ENCODE measurements at places on chromosomes 12 and 14.
A peak's percentile ranks its signal among the peaks of the same experiment; 100 is the strongest.

- DNase-seq, result no peak
Observed at GRCh38 chr12:96221391-96221790, 27.2 kb downstream of the ELK3 start.

GRCh38 chr14:28744126-28744525, 22.5 kb upstream of the FOXG1 start:
- DNase-seq, result no peak

GRCh38 chr14:59189091-59189785, 771 bp downstream of the DAAM1 start:
- DNase-seq, result peak; percentile 46

- no peak for DNase-seq
Observed at GRCh38 chr12:93980711-93981110, 167.7 kb upstream of the PLXNC1 start.

GRCh38 chr12:84802161-84802560, 110.4 kb downstream of the SLC6A15 start:
- DNase-seq, result no peak

- no peak for DNase-seq
Observed at GRCh38 chr14:92199763-92200162, 78.0 kb downstream of the CPSF2 start.

GRCh38 chr12:15806826-15807225, 17.6 kb upstream of the EPS8 start:
- DNase-seq, result no peak

DNA sequence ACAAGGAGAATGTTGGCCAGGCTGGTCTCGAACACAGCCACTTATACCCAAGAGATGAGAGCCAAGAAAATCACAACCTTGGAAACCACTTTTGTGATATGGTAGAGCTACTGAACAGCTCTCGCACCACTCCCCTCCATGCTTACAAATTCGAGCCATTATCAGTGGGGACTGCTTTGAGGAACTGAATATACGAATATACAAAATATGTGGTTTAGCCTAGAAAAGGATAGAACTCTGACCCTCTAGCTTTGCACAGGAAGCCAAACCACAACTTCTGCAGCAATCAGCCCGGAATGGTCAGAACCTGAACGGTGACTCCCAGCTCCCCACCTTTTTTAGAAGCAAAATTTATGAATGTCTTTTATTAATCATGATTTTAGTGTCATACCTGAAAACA, 129.8 kb upstream of the TMEM132C start:
- DNase-seq, result no peak

GRCh38 chr14:103653805-103654204, 24.8 kb downstream of the KLC1 start:
- no peak for DNase-seq

- DNase-seq, result no peak
Observed at GRCh38 chr12:49673446-49674317, 33.5 kb downstream of the FMNL3 start.

GRCh38 chr12:75704664-75705063, 193.3 kb upstream of the KRR1 start:
- no peak for DNase-seq

- DNase-seq, result no peak
Observed at GRCh38 chr14:54579621-54580020, 12.7 kb downstream of the SAMD4A start.
